ENCODE measurements at places on chromosomes 7 and 10.

- DNase-seq, result no peak
Measured at GRCh38 chr7:94109556-94109955, 105.4 kb upstream of the BET1 start.

DNA sequence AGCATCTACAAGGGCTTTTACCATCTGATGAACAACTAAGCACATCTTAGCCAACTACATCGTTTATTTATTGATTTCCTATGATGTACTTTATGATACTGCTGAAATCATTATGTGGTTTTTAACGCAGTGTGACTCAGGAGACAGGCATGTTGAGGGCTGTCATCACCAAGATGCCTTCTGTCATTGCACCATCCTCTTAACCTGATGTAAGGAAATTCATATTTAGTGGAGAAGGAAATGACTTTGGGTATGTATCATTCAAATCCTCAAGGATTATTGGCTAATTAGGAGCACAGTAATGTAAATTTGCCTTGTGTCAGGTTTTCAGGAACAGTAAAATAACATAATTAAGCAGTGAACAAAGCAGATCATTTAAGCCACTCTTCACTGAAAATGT lies 138.5 kb upstream of the MGMT start:
- peak; percentile 14 for DNase-seq

DNA sequence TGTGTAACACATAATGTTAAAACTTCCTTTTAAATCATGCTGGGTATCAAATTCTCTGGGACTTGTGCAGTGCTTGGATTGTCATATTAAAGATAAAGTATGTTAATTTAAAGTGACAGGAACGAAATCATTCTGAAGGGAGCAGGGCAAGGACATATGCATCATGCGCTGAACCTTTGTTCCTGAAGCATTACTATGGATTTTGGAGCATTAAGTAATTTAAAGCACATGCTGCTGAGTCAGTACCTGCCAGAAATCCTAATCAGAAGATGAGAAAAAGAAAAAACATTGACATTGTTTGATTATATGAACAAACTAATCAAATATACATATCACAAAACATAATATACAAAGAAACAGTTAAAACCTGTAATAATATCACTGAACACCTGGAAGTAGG lies 101.4 kb downstream of the MICU1 start:
- peak; percentile 15 for DNase-seq

DNA sequence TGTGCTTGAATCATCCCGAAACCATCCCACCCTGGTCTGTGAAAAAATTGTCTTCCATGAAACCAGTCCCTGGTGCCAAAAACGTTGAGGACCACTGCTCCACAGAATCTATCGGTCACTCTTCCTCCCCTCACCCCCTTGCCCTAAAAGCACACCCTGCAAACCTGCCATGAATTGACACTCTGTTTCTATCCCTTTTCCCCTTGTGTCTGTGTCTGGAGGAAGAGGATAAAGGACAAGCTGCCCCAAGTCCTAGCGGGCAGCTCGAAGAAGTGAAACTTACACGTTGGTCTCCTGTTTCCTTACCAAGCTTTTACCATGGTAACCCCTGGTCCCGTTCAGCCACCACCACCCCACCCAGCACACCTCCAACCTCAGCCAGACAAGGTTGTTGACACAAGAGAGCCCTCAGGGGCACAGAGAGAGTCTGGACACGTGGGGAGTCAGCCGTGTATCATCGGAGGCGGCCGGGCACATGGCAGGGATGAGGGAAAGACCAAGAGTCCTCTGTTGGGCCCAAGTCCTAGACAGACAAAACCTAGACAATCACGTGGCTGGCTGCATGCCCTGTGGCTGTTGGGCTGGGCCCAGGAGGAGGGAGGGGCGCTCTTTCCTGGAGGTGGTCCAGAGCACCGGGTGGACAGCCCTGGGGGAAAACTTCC lies 784 bp upstream of the SERPINE1 start:
- DNase-seq, result peak; percentile 89

DNA sequence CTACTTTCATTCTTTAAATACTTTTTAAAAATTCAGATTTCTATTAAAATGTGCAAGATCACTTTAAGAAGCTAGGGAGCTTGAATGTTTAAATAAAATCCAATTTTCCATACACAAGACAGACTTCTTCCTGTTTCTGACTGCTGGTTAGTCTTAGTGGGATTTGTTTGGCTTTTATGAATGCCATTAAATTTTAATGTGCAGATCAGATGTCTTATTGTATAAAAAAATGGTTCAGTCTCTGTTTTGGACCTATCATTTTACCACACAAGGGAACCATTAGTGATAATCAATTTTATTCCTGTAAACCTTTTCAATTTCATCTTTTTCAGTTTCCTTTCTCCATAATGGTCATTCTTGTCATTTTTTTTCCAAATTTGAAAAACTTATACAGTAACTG lies 63.2 kb downstream of the VCL start:
- DNase-seq, result no peak

DNA sequence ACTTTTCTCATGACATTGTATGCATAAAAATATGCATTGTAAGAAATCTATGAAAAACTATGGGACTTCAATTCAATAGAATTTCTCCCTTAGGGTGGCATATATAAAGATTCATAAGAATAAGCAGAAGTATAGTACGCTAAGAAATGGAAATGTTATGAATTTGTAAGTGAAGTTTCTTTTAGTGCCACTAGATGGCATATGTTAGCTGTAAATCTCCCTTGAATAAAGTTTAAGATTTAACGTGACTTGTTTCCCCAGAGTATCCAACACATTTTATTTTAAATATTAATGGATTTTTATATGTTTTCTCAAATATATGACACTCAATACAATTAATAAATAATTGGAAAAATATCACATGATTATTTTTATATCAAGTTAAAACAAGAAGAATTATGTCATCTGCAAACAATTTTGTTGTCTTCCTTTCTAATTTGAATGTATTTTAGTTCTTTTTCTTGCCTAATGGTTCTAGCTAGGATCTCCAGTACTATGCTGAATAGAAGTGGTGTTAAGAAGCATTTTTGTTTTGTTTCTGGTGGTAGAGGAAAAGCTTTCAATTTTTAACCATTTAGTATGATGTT lies 287.2 kb downstream of the HGF start:
- peak; percentile 50 for DNase-seq

- DNase-seq, result peak; percentile 58
Measured at GRCh38 chr7:103447073-103447960, 1.3 kb upstream of the SLC26A5 start.

DNA sequence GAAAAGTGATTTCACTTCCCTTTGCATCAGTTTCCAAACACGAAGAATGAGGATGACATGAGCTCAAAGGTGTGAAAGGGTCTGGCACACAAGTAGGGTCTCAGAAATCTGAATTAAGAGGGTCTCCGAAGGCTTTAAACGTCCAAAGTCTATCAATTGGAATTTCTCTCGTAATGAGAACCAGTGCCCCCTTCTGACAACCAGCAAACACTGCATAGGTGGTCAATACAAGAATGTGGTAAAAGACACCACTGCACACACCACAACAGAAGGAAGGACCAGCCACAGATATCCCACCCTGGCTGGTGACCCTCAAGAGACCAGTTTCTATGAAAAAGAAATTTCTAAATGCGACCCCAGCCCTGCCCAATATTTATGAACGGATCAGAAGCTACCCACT lies 78.1 kb downstream of the CALN1 start:
- DNase-seq, result no peak

DNA sequence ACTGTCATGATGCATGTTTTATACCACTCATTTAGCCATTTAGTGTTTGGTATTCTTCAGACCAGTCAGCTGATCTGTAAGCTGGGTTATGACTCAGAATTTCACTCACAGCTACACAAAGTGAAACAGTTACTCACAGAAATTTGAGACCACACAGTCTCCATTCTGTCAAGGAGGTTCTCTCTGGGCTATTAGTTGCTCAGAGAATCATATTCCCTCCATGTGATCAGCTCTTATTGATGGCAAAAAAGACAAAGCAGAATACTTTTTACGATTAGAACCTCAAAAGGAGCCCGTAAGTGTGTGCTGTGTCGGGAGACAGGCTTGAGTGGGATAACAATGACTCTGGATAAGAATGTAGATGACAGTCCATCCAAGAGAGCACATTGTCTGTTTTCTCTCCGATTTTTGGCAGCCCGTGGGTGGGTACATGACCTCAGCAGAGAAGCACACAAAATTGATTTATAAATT lies 277.6 kb upstream of the SORCS1 start:
- DNase-seq, result peak; percentile 43

DNA sequence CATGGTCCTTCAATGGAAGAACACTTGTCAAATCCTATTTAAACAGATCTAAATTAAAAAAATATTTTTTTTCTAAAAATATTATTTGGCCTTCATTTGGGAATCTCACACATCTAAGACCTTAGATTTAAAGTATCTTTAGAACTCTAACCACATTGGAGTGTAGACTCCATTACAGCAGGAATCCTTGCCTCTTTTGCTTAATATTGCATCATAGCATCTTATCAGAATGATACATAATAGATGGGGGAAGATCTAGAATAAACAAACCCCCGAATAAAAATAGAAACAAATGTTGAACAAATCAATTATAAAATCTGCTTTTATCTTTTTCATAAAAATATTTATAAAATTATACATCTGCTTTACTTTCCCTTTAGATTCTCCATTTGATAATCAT lies 27.6 kb upstream of the EPC1 start:
- no peak for DNase-seq

DNA sequence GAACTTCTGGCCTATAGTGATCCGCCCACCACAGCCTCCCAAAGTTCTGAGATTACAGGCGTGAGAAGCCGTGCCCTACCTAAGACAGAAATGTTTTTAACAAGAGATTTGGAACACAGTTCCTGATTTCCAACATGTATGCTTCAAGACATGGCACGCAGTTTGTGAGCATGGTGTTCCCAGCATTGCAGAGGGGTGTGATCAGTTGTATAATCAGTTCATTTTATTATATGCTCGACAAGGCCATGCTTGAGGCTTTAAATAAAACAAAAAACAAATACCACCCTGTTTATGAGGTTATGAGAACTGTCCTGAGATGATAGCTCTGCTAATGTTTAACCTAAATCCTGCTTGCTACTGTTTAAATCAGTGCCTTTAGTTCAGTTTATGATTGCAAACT lies 60.2 kb downstream of the TASOR2 start:
- DNase-seq, result no peak

DNA sequence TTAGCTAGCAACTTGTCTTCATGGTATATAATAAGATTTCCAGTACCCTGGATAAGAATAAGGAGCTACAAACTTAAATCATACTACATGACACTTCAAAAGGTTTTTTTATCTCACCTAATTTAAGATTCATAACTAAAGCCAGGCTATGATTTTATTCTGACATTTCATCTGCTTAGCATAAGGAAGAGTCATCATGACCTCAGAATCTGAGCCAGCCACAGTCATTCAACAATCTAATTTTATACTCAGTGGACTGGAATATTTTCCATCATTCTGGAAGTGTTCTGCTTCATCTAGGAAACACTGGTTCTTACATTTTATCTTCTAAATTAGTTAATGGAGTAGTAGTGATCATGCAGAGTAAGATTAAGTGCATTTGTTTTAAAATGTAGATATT lies 102.1 kb upstream of the KCND2 start:
- peak; percentile 23 for DNase-seq

GRCh38 chr10:74851831-74852230 lies 25.4 kb downstream of the KAT6B start:
- no peak for DNase-seq

- peak; percentile 90 for DNase-seq
Measured at GRCh38 chr7:80231707-80232106, 97.1 kb downstream of the GNAI1 start.

- DNase-seq, result no peak
Measured at GRCh38 chr10:22317076-22317370, 835 bp downstream of the COMMD3 start.

- DNase-seq, result no peak
Measured at GRCh38 chr7:117963264-117964197, 90.3 kb upstream of the CTTNBP2 start.

DNA sequence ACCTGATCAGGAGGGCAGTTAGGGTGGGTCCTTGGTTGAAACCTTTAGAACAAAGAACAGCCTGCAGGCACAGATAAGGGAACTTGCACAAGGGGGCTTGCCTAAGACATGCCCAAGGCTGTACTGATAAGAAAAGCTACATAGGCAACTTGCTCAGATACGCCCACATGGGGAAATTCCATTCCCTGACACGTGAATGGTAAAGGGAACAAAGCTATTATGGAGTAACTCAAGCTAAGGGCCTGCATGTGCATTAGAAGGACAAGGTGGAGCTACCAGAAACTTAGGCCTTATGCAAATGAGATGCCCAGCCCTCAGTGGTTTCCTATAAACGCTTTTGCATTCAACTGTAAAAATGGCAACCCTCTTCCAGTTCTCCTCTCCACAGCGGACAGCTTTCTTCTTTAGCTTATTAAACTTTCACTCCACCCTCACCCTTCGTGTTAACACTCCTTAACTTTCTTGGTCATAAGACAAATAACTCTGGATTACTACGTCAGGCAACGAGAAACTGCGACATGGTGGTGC lies 1192.1 kb upstream of the CELF2 start:
- DNase-seq, result peak; percentile 28

GRCh38 chr7:79615871-79616640 lies 162.6 kb upstream of the MAGI2 start:
- no peak for DNase-seq

DNA sequence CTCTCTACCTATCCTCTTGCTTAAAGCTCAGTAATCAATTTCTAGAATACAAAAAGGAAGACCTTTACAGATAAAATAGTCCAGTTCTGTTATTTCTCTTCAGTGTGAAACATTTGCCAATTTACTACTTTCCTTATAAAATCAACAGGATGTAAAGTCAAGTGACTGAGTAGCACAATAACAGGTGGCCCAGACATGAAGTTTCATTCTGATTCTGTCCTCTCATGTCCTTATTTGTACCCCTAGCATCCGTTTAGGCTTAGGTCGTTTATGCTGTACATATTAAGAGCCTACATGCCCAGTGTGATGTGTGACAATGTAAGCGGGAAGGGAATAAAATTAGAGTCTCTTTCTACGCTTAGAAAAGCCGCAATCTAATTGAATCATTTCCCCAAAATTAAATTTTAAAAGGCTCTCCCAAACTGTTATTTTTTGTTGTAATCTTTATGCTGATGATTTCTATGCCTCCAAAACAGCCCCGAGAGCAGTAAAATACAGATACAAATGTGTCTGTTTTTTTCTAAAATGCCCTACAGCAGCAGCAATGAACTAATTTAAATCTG lies 29.1 kb downstream of the EPC1 start:
- no peak for DNase-seq

DNA sequence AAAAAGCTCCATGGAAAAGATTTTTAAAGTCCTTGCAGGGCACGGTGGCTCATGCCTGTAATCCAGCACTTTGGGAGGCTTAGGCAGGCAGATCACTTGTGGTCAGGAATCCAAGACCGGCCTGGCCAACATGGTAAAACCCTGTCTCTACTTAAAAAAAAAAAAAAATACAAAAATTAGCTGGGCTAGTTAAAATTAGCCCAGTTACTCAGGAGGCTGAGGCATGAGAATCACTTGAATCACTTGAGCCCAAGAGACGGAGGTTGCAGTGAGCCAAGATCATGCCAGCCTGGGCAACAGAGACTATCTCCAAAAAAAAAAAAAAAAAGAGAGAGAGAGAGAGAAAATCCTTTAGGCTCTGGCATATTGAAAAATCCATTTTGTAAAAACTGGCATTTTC lies 61.9 kb downstream of the CCDC6 start:
- DNase-seq, result no peak

GRCh38 chr10:76299501-76299900 lies 868.1 kb downstream of the LRMDA start:
- no peak for DNase-seq
